ENCODE measurements at places on chromosomes 1 and 21. TPM values are rescaled to one million over a fixed set of nuclear protein-coding genes. Genes with fewer than 3 reads are reported as not detected.
A peak's percentile ranks its signal among the peaks of the same experiment; 100 is the strongest.

TRIM67 gene
- 0.04 TPM for total RNA-seq

PGLYRP4 gene
- not detected for total RNA-seq

SAMSN1 gene
- total RNA-seq, result 0.27 TPM

ANKRD35 gene
- total RNA-seq, result 0.58 TPM

DNA sequence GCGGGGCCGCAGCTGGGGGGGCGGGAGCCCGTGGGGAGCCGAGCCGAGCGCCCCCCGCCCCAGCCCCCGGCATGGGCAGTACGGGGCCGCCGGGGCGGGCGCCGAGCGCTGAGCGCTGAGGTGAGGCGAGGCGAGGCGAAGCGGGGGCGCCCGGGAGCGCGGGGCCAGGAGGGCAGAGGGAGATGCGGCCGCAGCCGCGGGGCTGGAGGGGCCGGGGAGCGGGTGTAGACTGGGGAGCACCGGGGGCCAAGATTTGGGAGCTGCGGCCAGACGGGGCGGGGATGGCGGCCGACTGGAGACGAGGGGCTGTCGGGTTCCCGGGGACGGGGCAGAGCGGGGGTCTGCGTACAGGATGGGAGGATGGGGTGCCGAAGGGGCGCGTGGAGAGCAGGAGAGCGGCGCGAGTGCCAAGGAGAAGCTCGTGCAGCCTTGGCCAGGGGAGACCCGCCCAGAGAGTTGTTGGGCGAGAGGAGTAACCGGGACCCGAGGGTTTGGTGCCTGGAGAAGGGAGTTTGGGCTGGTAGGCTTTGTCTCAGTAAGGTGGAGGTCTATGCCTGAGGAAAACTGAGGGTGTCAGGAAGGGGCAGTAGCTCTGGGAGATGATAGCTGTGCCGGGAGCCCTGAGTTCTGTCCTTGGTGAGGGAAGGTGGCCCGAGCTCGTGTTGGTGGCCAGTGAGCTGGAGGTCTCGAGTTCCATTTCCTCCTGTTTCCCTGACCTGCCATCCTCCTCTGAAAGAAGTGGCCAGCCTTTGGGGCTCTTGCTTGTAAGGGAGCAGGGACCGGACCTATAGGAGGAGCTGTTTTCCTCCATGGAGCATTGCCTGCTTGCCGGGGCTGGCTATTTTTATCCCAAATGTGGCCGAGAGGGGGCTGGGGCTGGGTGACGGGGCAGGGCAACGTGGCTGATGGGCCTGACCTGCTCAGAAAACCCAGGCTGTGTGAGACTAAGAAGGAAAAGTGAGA, 539 bp downstream of the ATP8B2 start:
- H3K27me3 ChIP-seq, result peaks cover 19% of the 10 kb centered on the region
- peak overlapping the region; percentile 94 for H3K27ac ChIP-seq
- H3K4me1 ChIP-seq, result peaks cover 36% of the 10 kb centered on the region
- DNase-seq, result no peak
- no peaks in the 10 kb centered on the region for H3K36me3 ChIP-seq

DNA sequence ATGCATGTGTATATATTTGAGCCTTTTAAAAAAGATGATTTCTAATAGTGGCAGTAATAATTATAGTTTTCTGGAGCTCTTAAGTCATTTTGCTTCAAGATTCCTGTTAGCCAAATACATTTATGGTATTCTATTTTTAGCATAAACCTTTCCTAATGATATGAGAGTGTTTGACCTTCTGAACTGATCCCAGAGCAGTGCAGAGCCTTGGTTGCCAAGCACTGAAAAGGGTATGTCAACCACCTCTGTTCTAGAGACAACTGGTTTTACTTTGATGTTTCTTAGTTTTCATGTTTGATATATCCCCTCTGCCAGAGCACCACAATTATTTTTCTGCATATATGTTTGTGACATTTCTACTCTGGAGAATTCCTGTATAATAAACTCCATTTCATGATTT, 15.1 kb upstream of the KCNA3 start:
- no peaks in the 10 kb centered on the region for H3K4me1 ChIP-seq
- H3K4me3 ChIP-seq, result no peak overlapping the region
- no peak for DNase-seq
- H3K27ac ChIP-seq, result no peak overlapping the region

GRCh38 chr1:233972951-233973635, 68.6 kb downstream of the SLC35F3 start:
- no peak for DNase-seq
- H3K4me3 ChIP-seq, result no peak overlapping the region
- H3K4me1 ChIP-seq, result no peaks in the 10 kb centered on the region
- H3K27me3 ChIP-seq, result peaks cover 46% of the 10 kb centered on the region

- H3K36me3 ChIP-seq, result peaks cover 2% of the 10 kb centered on the region
- peaks cover 32% of the 10 kb centered on the region for H3K4me1 ChIP-seq
- DNase-seq, result no peak
- H3K27me3 ChIP-seq, result no peaks in the 10 kb centered on the region
- H3K4me3 ChIP-seq, result no peak overlapping the region
Observed at GRCh38 chr1:93489756-93490155, 41.8 kb downstream of the FNBP1L start.

GRCh38 chr1:29556657-29557056, 320.3 kb downstream of the PTPRU start:
- no peaks in the 10 kb centered on the region for H3K4me1 ChIP-seq
- no peak for DNase-seq
- H3K4me3 ChIP-seq, result no peak overlapping the region
- H3K27ac ChIP-seq, result no peak overlapping the region
- H3K36me3 ChIP-seq, result no peaks in the 10 kb centered on the region
